ENCODE measurements at places on chromosomes 13 and 19.

DNA sequence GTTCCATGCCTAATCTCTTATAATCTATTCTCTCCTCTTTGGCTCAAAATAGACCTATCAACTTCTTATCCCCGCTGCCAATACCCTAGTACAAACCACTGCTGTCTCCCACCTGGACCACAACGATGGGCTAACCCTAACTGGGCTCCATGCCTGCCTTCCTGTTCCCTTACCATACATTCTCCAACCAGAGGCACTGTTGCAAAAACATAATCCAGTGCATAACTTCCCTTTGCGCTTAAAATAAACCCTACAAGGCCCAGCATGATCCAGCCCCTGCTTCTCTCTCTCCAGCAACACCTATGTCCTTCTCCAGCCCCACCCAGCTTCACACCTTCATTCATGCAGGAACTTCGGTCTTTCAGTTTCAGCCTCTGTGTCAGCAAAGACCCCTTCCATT lies 27.4 kb upstream of the CEBPA start:
- DNase-seq = no peak

DNA sequence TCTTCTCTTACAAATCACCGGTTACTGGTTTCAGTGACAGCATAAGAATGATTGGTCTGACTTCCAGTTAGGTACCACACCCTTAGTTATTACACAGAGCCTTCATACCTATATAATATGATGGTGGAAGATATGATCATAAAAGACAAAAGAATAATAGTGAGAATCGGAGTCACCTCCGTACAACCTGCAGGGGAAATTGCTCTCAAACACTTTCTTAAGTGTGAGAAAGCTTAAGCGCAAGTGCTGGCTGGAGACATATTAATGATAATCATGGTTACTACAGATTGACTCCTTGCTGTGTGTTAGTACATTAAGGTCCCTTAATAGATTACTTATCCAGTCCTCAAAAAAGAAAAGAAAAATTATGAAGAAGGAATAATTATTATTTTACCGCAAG lies 1.8 kb upstream of the LHFPL6 start:
- DNase-seq = no peak

GRCh38 chr13:38941353-38941945 lies 49.2 kb downstream of the STOML3 start:
- no peak for DNase-seq

GRCh38 chr13:32019612-32020233 lies 11.9 kb upstream of the FRY start:
- DNase-seq = peak; percentile 86

DNA sequence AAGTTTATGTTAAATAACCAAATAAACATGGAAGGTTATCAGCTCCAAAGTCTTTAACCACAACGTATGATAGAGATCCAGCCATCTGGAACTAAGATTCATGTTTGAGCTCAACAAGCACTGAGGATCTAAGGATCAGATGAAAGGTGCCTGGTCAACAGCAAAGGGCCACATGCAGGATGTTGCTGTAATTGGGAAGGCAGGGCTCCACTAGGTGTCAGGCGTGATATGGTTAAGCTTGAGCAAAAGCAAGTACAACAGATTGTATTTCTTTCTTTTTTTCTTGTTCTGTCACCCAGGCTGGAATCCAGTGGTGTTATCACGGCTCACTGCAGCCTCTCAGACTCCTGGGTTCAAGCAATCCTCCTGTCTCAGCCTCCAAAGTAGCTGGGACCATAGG lies 12.0 kb downstream of the EBPL start:
- peak; percentile 6 for DNase-seq

GRCh38 chr19:18156841-18157464 lies 4.0 kb downstream of the PIK3R2 start:
- DNase-seq = no peak

DNA sequence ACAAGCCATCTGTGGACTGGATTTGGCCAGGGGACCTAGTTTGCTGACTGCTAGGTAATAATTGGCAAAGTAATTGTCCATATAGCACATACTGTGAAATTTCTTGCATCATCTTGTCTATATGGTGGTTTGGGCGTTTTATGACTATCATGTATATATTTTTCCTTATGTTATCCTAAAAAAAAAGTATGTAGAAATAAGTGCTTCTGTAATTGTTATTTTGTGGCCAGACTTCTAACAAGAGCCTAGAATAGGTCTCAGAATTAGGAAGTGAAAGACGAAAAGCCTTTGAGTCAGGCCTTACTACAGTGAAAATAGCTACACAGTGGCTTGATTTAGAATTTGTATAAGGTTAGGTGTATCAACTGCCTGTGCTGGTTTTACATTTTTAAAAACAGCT lies 4.2 kb downstream of the FNDC3A start:
- DNase-seq = no peak

- DNase-seq = no peak
Measured at GRCh38 chr13:34210341-34210740, 392.4 kb downstream of the RFC3 start.

DNA sequence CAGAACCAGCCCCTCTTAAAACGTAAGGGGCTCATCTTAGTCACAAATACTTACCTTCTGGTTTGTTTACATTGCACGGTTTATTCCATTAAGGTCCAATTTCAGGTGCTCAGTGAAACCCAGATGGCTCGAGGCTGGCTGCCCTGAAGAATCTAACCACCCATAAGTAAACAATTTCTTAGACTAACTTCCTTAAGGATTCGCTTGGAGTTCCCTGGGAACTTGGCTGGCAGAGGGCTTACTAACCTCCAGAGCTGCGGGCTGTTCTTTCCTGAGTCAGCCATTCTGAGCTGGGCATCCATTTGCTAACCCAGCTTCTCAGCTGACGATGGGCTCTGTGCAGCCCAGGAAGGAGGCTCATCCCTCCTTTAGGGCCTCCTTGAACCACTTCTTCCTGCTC lies 262.1 kb downstream of the FGF9 start:
- DNase-seq = no peak

DNA sequence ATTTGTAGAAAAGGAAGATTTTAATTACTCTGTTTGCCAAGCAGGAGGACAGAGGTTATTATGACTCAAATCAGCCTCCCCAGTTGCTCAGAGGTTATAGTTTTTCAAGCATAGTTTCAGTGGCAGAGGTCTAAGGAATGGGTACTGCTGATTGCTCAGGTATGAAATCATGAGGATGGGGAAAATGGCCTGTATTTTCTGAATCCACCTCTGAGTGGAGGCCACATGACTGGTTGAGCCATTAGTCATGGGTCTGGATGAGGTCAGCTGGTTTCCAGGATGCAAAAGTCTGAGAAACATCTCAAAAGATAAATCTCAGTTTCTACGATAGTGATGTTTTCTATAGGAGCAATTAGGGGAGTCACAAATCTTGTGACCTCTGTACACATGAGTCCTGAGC lies 62.8 kb upstream of the CEACAM8 start:
- DNase-seq = no peak

- no peak for DNase-seq
Measured at GRCh38 chr19:6866741-6867151, 20.6 kb upstream of the ADGRE1 start.

GRCh38 chr19:47447470-47448359 lies 24.0 kb downstream of the SLC8A2 start:
- DNase-seq = no peak

GRCh38 chr13:110280985-110281688 lies 25.8 kb downstream of the COL4A1 start:
- no peak for DNase-seq

Measured in NCI-H748 treated with DMSO at 0.1 percent for 48 hours (cell line).